LoVo (cell line): ENCODE measurements at places on chromosomes 1 and 21.

DNA sequence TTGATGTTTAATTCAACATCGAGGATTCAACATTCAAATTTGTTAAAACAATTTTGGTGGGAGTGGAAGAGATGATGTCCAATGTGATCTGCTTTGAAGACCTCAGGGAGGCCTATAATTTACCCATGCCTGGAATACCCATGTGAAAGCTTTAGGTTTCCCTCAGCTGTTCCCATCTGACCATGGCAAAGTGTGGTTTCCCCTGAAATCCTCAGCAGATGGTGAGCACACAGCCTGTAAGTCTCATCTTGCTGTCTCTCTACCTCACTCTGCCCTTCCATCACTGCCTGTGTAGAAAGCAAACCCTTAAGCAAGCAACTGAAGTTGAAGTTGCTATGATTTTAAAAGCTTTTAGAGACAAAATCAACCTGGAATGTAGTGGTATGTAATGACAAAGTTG is 80.1 kb upstream of the ATF3 start:
- DNase-seq = no peak

- DNase-seq = no peak
These were observed 53.2 kb upstream of the B3GALT5 start for GRCh38 chr21:39559511-39559910.

- DNase-seq = no peak
These were observed 72.7 kb upstream of the F3 start for GRCh38 chr1:94614168-94614815.

GRCh38 chr1:15750924-15751323 is 7.7 kb upstream of the FBLIM1 start:
- DNase-seq = no peak

DNA sequence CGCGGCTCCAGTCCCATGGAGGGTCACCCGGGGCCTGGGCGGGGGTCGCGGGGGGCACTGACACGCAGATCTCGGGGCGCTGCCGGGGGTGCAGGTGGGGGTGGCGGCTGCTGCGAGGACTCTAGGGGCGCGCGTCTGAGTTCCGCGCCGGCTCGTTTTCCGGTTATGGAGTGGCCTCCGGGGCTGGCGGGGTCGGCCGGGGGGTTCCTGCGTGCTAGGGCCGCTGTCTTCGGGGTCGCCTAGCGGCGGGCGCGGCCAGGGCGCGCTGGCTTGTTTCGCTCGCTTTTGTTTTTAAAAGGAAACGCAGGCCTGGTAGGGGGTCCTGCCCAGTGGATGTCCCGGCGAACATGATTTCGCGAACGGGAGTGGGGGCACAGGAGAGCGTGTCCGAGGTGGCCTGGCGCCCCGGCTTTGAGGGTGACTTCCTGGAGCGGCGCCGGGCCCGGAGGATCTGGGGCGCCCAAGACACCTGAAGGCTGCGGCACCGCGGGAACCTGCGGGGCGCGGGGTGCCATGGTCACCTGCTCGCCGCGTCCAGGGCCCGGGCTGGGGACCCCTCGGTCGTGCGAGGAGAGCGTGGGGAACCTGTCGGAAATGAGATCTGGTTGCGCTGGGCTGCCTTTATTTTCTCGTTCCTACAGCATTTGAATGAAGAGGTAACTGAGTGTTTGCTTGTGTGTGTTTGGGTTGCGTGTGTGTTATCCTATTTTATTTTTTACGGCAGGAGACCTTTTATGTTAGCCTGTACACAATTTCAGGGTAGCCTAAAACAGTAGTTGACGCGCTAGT is 618 bp downstream of the ETS2 start:
- no peak for DNase-seq

GRCh38 chr1:91948501-91949355 is 473 bp upstream of the BRDT start:
- no peak for DNase-seq

- no peak for DNase-seq
These were observed 269.4 kb downstream of the PTGER3 start for GRCh38 chr1:70778056-70778762.

GRCh38 chr1:117659550-117660270 is 53.9 kb downstream of the TENT5C start:
- no peak for DNase-seq

GRCh38 chr21:15468368-15468767 is 261.4 kb upstream of the USP25 start:
- DNase-seq = no peak

- DNase-seq = no peak
These were observed 8.7 kb downstream of the GNAT2 start for GRCh38 chr1:109610609-109611307.

DNA sequence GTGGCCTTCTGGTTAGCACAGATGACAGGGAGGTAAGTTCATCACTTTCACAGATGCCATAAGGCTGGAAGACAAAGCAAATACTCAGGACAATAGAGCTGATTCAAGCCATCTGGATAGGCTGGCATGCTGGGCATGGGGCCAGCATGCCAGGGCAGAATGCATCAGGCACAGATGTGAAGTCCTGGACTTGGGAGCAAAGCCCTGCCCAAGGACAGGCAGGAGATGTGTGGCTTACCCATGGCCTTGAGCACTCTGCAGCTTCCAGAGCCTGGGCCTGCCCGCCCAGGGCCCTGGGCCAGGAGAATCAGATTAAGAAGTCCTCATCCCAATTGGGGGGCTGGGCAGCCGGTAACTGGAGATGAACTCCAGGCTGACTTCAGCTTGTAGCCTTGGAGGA is 135.7 kb upstream of the ZC3H12A start:
- DNase-seq = no peak

DNA sequence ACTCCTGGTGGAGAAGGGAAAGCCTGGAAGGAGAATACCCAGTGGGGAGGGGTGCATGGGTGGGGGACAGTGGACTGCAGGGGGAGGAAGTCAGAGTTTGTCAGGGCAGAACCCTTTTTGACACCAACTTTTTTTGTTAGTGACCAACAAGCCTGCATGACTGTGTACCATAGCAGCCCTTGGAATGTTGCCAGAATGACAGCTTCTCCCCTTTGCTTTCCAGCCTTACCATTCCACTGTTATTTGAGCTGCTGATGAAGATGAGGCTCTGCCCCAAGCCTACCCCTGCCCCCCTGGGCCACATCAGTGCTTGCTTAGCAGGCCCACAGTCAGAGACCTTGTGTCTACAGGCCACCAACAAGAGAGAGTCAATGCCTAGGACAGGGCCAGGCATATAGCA is 341.2 kb downstream of the HHAT start:
- DNase-seq = no peak

- DNase-seq = no peak
These were observed 51.2 kb downstream of the UTP25 start for GRCh38 chr1:209878964-209879363.

DNA sequence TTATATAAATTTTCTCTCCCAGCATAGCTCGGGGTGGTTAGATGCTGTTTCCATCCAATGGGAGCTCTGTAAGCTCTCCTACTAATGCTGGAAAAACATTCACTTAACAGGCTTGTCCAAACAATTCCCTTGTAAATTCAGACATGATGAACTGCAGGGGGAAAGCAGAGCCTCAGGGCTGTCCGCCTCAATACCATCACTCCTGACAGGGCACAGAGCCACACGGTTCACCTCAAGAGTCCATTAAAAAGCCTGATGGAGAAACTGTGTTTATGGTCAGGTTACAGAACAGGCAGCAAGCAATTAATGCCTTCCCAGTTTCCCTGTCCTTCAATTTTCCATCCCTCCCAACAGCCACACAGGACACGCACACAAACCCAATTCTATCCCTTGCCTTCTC is 171.0 kb downstream of the BRINP2 start:
- no peak for DNase-seq

GRCh38 chr1:48775831-48776392 is 779 bp downstream of the BEND5 start:
- no peak for DNase-seq

DNA sequence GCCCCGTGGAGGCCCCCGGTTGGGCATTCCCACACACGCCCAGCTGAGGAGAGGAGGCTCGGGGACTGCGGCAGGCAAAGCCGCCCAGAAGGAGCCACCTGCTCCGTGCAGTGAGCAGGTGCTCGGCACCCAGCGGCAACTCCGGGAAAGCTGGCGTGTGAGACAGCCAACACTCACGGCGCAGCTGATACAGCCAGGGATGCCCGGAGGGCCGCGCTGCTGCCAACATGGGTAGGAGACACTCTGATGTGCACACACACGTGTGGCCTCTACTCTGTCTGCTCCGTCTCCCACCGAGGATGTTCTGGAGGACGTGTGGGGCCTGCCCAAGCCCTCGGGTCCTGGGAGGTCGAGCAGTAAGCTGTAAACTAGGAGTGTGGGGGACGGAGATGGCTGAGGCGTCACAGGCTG is 12.9 kb downstream of the MORN1 start:
- no peak for DNase-seq

GRCh38 chr1:94927405-94928175 is 680 bp upstream of the CNN3 start:
- DNase-seq = no peak

DNA sequence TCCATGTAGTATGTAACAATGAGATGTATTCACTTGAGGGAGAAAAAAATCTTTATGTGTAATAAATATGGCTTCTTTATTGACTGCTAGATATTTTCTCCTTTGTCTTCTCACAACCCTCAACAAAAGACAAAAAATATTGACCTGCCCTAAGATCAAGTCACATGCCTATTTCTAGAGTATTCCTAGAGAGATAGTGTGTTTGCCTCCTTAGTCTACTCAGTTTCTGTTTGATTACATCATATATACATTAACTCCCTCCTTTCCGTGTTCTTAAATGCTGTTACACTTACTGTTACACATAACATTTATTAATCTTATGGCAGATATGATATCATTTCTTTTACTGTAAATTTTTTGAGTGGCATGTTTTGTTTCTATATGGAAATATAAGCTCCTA is 281.6 kb upstream of the RGS18 start:
- no peak for DNase-seq

DNA sequence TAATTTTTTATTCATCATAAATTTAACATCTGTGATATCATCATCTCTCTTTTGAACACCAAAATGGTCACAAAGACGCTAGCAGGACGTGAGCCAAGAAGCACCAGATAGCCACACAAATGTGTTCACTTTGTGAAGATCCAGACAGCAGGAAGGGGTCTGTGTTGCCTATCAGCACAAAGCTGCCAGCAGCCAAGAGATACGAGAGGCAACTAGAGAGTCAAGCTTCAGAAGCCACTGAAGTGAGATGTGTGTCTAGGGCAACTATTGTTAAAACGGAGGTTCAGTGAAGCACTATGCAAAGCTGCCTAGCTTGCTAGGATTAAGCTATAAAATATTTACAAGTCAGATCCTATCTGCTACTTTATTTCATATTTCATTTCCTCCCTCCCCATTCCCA is 45.3 kb downstream of the NDC1 start:
- no peak for DNase-seq

- DNase-seq = no peak
These were observed 67.6 kb downstream of the ADSS2 start for GRCh38 chr1:244384066-244384465.

- no peak for DNase-seq
These were observed 4.3 kb upstream of the MFAP2 start for GRCh38 chr1:16984717-16985116.

GRCh38 chr1:112337028-112337531 is 58.9 kb upstream of the CTTNBP2NL start:
- DNase-seq = peak; percentile 22

DNA sequence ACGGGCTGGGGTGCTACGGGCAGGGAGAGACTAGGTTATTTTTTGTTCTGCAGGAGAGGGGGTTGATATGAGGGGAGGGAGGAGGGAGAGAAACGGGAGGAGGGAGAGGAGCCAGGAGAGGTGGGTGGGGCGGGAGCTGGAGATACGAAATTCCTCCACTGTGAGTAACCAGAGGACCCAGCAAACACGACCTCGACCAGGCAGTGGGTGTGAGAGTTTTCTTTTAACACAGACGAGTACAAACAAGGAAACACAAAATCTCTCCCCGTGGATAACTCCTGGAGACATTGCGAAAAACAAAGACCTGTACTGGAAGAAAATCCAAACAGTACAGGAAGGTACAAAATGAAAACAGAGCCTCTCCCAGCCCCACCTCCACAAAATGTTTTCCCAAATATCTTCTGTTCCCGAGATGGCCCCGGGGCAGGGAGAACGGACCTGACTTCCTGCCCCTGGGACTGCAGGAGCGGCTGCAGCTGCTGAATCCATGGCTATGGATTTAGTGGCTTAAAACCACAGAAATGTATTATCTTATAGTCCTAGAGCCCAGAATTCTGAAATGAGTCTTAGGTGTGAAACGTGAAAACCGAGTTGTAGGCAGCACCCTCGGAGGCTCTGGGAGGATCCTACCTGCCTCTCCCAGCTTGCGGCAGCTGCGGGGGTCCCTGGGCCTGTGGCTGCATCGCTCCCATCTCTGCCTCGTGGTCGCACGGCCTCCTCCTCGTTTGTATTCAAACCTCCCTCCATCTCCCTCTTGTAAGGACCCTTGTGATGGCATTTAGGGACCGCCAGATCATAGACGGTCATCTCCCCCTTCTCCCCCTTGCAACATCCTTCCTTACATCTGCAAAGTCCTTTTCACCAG is 82.2 kb downstream of the RIPK4 start:
- DNase-seq = peak; percentile 81

DNA sequence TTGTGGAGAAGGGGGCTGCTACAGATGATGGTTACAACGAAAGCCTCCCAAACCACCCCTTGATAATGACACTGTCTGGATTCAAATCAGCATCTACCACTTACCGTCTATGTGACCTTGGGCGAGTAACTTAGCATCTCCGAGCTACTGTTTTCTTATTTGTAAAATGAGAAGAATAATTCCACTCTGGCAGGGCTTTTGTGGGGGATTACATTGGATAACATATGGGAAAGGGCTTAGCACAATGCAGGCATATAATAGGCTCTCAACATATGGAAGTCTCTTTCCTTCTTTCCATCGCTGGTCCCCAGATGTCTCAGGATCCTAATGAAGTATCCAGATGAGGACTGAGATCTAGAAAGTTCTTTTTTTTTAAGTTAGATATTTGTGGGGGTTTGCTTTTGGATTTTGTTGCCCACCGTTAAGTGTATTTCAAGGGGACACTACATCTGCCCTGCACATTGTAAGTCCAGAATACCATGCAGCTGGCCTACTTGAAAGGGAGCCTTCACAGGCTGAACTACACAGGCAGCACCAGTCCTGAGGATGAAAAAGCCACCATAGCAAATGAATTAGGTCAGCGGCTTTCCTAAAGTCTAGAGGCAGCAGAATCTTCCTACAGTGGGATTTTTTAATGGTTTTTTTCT is 172.2 kb upstream of the IRF2BP2 start:
- no peak for DNase-seq

GRCh38 chr1:192061556-192061955 is 96.7 kb upstream of the RGS18 start:
- no peak for DNase-seq

- no peak for DNase-seq
These were observed 1594.2 kb upstream of the PRMT6 start for GRCh38 chr1:105462308-105462707.

- no peak for DNase-seq
These were observed 56.6 kb downstream of the ACOT7 start for GRCh38 chr1:6336776-6337622.

- no peak for DNase-seq
These were observed 908 bp downstream of the CD53 start for GRCh38 chr1:110873856-110874255.
